ENCODE measurements at places on chromosomes 2 and 18.

DNA sequence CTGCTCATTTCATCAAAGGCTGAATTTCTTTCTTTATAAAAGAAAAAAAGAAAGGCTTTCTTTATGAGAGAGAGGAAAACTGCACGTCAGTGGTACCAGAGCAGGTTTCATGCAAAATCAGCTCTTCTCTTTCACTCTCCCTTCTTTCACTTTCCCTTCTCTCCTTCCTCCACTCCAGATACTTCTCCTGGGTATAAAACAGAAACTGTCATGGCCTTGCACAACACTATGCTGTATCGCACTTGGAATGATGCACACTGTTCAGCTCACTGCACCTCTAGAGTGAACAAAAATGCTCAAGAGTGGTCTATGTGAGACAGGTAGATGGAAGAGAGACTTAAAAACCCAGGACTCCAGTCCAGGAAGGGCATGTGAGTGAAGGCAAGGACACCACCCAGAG is 73.8 kb downstream of the KLF7 start:
- no peak for DNase-seq

DNA sequence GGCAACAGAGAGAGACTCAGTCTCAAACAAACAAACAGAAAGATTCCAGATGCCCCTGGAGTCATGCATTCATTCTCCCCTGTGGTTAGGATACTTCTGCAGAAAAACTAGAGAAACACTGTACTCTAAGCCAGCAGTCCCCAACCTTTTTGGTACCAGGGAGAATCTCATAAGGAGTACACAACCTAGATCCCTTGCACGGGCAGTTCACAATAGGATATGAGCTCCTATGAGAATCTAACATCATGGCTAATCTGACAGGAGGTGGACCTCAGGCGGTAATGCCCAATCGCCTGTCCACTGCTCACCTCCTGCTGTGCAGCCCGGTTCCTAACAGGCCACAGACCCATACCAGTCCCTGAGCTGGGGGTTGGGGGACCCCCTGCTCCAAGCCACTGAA is 18.3 kb downstream of the PSME4 start:
- DNase-seq: no peak

DNA sequence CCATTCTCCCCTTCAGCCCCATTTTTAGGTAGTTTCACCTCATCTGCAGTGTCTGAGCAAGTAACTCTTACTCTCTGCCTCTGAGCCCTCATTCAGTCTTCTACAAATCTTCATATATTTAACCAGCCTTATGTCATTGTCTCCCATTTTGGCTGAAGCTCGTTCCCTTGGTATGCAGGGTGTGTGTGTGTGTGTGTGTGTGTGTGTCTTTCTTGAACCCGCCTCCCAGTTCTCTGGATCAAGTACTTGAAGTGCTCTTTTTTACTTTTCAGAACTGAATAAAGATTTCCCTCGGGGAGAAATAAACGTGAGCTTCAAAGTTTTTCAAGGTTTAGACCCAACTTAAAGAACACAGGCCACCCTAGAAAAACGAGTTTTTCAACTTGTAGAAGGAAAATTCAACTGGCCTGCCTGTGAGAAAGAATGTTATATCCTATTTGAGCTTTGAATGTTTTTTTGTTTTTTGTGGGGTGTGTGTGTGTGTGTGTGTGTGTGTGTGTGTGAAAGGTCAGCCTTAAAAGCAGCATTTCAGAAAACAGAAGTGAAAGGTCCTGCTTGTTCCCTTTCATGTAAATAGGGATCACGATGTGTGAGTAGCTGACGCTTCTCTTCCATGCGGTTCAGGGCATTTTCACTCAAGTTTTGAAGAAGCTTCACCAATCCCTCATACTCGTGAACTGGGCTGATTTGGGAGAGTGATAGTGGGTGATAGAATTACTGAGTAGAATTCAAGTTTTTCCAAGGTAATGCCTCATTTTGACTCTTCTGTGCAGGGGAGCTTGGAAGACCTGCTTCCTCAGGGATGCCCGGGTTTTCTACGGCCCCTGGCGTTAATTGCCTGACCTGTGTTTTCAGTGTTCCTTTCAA is 50.6 kb upstream of the EML6 start:
- DNase-seq: peak; percentile 44

DNA sequence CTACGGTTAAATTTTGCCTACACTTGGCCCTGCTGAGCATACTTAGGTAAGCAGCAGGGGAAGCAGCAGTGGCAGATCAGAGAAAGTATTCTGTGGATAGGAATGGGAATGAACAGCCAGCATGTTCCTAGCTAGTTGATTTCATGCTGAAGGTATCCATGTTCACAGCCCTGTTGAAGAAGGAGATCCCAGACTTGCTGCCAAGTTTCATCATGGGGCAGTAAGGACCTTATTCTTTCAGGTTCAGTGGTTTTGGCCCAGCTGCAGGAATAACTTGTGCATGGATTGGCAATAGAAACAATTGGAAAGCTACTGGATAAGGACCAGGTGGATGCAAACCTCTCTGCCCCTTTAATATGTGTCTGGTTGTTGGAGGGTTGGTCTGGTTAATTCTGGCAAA is 98.2 kb upstream of the TMEM178A start:
- DNase-seq: no peak

- no peak for DNase-seq
These were observed 23.1 kb upstream of the TXNDC2 start for GRCh38 chr18:9862686-9863085.

GRCh38 chr2:203646266-203646864 is 60.1 kb upstream of the CD28 start:
- no peak for DNase-seq

DNA sequence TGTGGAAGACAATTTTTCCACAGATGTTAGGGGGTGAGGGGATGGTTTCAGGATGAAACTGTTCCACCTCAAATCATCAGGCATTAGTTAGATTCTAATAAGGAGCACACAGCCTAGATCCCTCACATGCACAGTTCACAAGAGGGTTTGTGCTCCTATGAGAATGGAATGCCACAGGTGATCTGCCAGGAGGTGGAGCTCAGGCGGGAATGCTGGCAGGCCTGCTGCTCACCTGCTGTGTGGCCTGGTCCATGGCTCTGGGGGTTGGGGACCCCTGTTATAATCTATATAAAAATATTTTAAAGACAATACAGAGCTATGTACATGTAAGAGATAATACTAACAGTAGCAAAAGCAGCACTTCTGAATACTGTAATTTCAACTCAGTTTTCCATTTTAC is 19.2 kb downstream of the CWC22 start:
- no peak for DNase-seq

GRCh38 chr2:153163055-153163454 is 315.5 kb downstream of the RPRM start:
- no peak for DNase-seq

GRCh38 chr2:8282858-8283252 is 399.0 kb upstream of the ID2 start:
- no peak for DNase-seq

- DNase-seq: no peak
These were observed 39.7 kb downstream of the FOSL2 start for GRCh38 chr2:28432362-28432761.

- peak; percentile 3 for DNase-seq
These were observed 35.3 kb upstream of the PPP1CB start for GRCh38 chr2:28716265-28716865.

All from hippocampal formation (tissue), 2 donors.